Stimulated activated CD8-positive, alpha-beta memory T cell treated with anti-CD3 and anti-CD28 coated beads, Interleukin-2, amount 100 ng/mL, for 48 hours (primary cell): ENCODE measurements at places on chromosomes 7 and 10.

DNA sequence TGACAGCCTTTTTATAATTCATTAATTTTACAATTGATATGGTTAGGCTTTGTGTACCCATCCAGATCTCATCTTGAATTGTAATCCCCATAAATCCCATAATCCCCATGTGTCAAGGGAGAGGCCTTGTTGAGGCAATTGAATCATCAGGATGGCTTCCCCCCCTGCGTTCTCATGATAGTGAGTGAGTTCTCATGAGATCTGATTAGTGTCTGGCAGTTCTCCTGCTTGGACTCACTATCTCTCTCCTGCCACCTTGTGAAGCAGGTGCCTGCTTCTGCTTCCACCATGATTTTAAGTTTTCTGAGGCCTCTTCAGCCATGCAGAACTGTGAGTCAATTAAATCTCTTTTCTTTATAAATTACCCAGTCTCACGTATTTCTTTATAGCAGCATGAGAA, 165.7 kb upstream of the GNAI1 start:
- DNase-seq = no peak

DNA sequence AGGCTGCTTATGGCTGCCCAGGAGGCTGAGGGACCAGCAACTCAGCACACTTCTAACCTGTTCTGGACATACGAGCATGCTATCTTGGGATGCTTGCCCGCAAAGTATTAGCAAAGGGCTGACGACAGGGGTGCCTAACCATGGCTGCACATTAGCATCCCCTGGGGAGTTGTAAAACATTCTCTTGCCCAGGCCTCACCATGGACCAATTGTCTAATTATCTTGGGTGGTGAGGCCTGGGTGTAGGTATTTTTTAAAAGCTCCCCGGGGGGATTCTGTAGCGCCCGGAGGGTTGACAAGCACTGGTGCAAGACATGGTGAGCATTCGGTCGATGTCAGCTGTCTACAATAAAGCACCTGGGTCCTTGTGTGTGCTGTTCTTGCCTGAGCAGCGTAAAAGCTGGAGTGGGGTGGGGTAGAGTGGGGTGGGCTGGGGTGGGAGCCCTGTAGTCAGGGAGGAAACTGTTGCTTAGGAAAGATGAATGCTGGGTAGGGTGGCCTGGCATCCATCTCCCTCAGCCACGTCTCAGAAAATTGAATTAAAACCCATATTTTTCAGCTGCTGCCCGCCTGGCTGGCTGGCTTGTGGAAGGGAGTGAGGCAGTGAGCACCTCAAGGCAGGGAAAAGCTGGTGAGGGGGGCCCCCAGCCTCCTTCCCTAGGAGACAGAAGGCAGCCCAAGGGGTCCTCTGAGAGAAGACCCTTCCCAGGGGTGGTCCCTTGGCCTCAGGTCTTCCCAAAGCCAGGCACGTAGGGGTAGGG, 2.9 kb upstream of the ADCYAP1R1 start:
- no peak for DNase-seq

GRCh38 chr7:43791665-43792064, 33.2 kb downstream of the BLVRA start:
- no peak for DNase-seq

- DNase-seq = no peak
Measured at GRCh38 chr10:75652146-75652740, 220.8 kb downstream of the LRMDA start.

GRCh38 chr7:157817433-157817832, 480.6 kb downstream of the DNAJB6 start:
- DNase-seq = no peak

- DNase-seq = no peak
Measured at GRCh38 chr10:29957907-29958331, 101.5 kb downstream of the JCAD start.

GRCh38 chr7:86964973-86965726, 94.3 kb downstream of the ELAPOR2 start:
- no peak for DNase-seq

DNA sequence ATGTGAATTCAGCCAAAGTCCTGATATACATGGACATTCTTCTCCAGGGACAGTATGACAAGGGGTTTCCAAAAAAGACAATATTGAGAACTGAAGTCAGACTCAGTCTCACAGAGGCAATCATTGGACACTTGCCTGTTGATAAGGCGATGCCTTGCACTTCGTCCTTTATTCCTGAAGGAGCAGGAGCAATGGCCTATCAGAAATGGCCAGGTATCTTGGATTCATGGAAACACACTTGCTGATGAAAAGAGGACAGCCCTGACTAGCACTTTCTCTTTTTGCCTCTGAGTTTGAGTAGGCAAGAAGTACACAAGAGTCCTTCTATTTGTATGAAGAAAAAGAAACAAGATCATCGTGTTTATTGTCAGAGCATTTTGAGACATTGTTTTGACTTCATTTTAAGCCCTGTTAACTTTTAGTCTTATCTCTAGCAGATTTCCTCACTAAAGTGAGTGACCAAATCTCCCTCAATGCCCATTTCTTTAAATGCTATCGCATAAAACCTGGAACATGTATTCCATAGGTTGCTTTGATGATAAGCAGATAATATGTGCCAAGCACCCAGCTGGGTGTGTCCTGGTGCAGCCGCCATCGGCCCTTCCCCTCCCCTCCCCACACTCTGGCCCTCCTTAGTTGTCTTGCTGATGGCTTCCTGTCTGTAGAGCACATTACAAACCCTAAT, 26.6 kb downstream of the ST8SIA6 start:
- DNase-seq = no peak
